NCI-H510A (cell line): ENCODE measurements at places on chromosomes 5 and 9.

DNA sequence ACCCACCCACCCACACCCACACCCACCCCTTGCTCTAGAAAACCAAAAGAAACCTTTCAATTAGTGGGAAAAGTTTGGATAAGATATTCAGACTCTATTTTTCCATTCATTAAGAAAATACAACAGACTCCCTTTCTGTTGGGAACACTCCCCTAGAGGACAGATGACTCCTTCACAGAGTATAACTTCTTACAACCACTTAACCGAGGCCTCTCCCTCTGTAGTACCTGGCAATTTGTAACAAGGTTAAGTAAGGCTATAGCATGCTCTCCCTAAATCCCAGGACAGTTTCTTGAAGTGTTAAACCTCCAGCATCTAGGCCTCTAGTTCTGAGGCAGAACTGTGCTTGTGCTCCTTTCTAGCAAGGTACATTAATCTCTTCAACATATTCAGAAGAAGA, 75.9 kb upstream of the NR5A1 start:
- DNase-seq: no peak

DNA sequence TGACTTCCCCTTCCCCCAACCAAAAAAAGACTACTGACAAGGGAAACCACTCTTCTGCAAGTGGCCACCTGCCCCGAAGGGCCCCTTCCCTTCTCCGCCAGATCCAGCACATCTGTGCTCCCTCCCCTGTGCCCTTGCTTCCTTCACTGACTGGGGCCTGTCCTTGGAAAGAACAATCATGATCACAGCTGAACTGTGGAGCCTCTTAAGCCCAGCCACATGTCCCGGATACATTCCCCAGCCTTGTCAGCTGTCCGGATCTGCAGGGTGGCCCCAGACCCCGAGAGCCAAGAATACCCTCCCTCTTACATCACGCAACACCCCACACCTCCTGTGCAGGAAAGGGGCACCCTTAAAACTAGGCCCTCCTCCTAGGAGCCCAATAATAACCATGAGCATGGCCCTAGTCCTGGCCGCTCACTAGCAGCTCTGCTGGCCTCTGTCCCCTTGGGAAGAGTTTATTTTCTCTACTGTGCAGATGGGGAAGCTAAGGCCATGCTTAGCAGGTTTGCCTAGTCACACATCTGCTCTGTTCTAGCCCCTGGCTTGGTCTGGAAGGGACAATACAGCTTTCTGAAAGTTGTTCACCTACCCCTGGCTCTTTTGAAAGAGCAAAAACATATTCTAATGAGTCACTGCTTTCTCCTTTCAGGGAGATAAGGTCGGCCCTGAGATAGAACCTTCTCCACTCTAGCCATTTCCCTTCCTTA, 3.8 kb downstream of the SPRY4 start:
- DNase-seq: no peak

DNA sequence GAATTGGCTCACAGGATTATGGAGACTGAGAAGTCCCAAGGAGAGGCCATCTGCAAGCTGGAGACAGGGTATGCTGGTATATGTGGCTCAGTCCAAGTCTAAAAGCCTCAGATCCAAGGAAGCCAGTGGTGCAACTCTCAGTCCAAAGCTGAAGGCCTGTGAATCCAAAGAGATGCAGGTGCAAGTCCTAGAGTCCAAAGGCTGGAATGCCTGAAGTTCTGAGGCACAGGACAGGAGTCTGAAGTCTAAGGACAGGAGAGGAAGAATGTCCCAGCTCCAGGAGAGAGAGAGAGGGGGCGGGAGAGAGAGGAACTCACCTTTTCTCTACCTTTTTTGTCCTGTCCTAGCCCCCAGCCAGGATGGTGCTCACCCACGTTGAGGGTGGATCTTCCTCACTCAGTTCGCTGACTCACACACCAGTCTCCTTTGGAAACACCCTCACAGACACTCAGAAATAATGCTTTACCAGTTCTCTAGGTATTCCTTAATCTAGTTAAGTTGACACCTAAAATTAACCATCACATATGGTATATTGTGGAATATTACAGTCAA, 49.6 kb downstream of the KCNN2 start:
- DNase-seq: no peak

GRCh38 chr9:134968011-134968822, 50.5 kb upstream of the FCN1 start:
- DNase-seq: no peak

GRCh38 chr5:389891-390622, 52.9 kb upstream of the EXOC3 start:
- no peak for DNase-seq

GRCh38 chr5:40399349-40399748, 280.4 kb upstream of the PTGER4 start:
- no peak for DNase-seq

- DNase-seq: no peak
Observed at GRCh38 chr5:307794-308579, 13.5 kb upstream of the AHRR start.

- no peak for DNase-seq
Observed at GRCh38 chr9:112013266-112013665, 116.7 kb downstream of the UGCG start.

DNA sequence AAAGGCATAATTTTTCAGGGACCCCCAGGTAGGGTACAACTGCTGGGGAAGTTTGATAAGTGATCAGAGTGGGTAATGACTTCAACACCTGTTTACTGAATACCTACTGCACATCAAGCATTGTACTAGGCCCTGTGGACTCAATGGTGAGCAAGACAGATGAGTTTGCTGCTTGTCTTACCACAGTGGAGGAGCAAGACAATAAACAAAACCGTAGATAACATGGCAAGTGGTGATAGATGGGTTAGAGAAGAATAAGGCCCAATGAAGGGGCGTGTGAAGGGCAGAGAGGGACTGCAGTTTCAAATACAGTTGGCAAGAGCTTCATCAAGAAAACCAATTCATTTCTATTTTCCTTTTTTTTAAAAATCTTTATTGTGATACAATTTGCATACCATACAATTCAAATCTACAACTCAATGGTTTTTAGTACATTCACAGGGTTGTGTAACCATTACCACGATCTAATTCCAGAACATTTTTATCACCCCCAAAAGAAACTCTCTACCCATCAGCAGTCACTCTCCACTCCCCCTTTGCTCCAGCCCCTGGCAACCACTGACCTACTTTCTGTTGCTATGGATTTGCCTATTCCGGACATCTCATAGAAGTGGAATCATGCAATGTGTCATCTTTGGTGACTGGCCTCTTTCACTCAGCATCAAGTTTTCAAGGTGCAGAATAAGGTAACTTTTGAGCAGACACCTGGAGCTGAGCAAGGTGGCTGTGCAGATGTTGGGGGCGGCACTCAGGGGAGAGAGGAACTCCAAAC, 31.9 kb upstream of the HAND1 start:
- DNase-seq: no peak

DNA sequence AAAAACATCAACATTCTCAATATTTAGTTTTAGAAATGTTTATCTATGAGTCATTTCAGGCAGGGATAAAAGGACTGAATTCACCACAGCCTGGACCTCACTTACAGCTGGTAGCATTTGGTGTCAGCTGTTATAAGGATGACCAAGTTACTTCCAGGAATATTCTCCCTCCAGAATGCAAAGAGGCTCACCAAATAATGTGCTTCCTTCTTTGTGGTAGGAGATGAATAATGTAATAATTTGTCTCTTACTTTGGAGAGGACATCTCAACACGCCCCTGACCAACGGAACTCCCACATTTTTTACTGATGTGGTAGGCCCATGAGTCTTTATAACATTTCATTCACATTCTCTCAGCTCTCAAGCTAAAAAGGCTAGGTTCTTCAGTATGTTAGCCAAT, 825.9 kb upstream of the GRAMD2B start:
- no peak for DNase-seq

- DNase-seq: no peak
Observed at GRCh38 chr5:151663617-151664293, 23.0 kb downstream of the SPARC start.

DNA sequence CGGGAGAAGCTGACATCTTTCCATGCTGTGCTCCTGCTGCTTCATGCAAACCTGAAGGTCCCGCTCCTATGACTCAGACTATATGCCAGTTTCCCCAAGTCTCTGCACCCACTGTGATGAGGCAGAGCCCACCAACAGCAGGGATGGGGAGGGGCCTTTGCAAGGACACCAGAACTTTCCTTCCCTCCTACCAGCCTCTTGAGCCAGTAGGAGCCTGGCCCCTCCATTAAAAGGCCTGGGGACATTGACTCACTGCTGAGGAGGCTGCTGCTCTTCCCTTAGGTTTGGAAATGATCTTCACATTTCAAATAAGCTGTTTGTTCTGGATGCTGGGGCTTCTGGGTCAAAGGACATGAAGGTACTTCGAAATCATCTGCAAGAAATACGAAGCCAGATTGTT, 26.1 kb upstream of the CTSL start:
- no peak for DNase-seq

- DNase-seq: no peak
Observed at GRCh38 chr9:15403155-15403554, 19.5 kb upstream of the SNAPC3 start.

DNA sequence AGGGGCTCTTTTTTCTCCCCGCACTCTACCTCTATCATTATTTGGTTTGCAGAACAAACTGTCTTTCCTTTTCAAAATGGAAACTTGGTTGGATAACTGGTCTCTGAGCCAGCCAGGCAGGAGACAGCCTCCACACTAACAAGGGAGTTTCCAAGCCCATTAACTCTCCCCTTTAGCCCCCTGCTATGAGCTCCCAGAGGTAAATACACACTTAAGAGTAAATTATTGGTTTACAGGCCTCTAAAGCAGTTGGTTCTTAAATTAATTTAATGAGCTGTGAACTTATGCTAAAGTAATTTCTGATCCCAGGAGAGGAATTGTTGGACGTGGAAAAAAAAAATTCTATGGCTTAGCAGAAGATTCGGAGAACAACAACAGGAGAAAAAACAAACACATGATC, 30.3 kb downstream of the EPB41L4A start:
- no peak for DNase-seq

DNA sequence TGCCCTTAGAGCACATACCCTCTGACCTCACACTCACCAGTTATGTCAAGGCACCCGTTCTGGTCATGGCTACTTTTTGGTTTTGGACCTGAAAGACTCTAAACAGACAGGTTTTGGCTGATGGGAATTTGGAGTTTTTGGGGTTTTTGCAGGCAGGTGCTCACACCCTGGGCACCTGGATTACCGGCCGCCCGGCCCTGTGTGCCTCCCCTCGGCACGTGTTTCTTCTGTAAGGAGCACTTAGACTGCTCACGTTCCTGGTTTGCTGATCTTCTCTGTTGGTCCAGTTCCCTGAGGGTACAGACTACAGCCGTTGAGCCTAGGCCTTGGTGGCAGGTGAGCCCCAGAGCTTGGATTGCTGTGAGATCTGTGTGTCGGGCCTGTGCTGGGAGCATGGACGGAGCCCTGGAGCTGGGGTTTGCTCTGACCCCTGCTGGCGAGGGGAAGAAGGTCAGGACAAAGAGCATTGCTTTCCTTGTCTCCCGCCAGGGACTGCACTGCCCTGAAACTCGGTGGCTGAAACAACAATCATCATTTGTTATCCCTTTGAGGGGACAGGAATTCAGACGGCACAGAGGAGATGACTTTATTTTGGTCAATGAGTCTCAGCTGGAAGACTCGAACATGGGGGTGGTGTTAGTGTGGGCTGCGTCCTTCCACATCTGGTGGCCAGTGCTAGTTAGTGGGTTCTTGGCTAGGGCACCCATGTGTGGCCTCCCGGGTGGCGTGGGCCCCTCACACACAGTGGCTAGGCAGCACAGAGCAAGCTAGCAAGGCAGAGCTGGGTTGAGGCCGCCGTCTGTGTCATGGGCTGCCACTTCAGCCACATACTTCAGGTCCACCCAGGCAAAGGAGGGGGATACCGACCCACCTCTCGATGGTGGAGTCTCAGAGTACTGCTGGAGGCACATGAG, 76.4 kb downstream of the EHMT1 start:
- no peak for DNase-seq

GRCh38 chr9:83475741-83476140, 62.5 kb downstream of the FRMD3 start:
- DNase-seq: no peak

- DNase-seq: no peak
Observed at GRCh38 chr9:135145312-135145711, 57.8 kb downstream of the OLFM1 start.

DNA sequence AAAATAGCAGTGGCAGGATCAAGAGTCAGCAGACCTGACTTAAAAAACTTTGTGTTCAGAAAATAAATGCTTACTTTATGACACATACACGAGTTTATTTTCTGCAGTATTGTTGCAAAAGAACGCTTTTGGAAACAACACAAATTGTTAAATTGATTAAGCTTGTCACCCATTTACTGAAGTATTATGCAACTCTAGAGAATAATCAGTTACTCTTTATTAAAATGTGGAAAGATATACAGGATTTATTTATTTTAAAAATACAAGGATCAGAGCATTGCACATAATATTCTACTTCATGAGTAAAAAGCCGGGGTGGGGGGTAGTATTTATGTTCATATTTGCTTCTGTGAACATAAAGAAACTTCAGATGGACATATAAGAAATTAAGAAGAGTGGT, 20.0 kb downstream of the FYB1 start:
- no peak for DNase-seq

- no peak for DNase-seq
Observed at GRCh38 chr5:10140195-10140973, 109.3 kb downstream of the ATPSCKMT start.

- no peak for DNase-seq
Observed at GRCh38 chr5:134576386-134577021, 51.0 kb downstream of the JADE2 start.

- DNase-seq: no peak
Observed at GRCh38 chr5:89179731-89180130, 296.7 kb upstream of the MEF2C start.
